CMK (cell line): ENCODE measurements at places on chromosomes 7 and 10.

GRCh38 chr10:49152663-49153062 is 18.8 kb upstream of the FAM170B start:
- DNase-seq = no peak

- DNase-seq = no peak
Observed at GRCh38 chr10:72089618-72090017, 1.3 kb upstream of the SPOCK2 start.

- no peak for DNase-seq
Observed at GRCh38 chr7:83466187-83466923, 182.6 kb downstream of the SEMA3E start.

- no peak for DNase-seq
Observed at GRCh38 chr10:77494327-77494726, 143.3 kb downstream of the KCNMA1 start.

GRCh38 chr10:37035853-37036252 is 89.5 kb upstream of the ANKRD30A start:
- DNase-seq = no peak

GRCh38 chr7:130941322-130942210 is 207.6 kb upstream of the KLF14 start:
- no peak for DNase-seq

- no peak for DNase-seq
Observed at GRCh38 chr10:12482587-12482986, 133.2 kb downstream of the CAMK1D start.

GRCh38 chr10:61470740-61471139 is 17.6 kb upstream of the TMEM26 start:
- no peak for DNase-seq

- DNase-seq = no peak
Observed at GRCh38 chr10:6919077-6919476, 339.0 kb upstream of the PRKCQ start.

DNA sequence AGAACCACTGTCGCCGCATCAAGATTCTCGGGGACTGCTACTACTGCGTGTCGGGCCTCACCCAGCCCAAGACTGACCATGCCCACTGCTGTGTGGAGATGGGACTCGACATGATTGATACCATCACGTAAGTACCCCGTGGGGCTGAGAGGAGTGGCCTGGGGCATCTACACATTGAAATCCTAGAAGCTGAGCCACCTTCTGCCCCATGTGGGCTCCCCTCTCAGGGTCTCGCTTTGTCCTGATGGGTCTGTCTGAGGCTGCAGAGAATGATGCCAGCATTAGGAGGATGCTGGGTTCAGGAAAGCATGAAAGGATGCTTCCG is 74.5 kb downstream of the ADCY1 start:
- no peak for DNase-seq
